Hematopoietic multipotent progenitor cell treated with erythropoietin and hydrocortisone succinate and interleukin-3 and kit ligand, for 17 days (in vitro differentiated cells): ENCODE measurements at places on chromosomes 3 and 15.

DNA sequence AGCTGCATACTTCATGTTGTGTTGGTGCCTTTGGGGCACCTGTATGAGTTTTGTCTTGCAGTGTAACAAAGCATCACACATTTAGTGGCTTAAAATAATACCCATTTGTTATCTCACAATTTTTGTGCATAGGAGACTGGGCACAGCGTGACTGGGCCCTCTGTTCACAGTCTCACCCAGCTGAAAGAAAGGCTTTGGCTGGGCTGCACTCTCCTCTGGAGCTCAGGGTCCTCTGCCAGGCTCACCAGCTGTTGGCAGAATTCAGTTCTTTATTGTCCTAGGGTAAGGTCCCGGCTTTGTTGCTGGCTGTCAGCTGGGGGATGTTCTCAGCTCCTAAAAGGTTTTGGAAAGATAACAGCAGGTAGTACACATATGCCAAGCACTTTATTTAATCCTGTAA lies 263.3 kb downstream of the CLSTN2 start:
- no peak for DNase-seq

- DNase-seq, result no peak
Observed at GRCh38 chr3:40660554-40660953, 135.8 kb downstream of the ZNF621 start.

GRCh38 chr3:126859415-126860246 lies 123.3 kb upstream of the PLXNA1 start:
- no peak for DNase-seq

DNA sequence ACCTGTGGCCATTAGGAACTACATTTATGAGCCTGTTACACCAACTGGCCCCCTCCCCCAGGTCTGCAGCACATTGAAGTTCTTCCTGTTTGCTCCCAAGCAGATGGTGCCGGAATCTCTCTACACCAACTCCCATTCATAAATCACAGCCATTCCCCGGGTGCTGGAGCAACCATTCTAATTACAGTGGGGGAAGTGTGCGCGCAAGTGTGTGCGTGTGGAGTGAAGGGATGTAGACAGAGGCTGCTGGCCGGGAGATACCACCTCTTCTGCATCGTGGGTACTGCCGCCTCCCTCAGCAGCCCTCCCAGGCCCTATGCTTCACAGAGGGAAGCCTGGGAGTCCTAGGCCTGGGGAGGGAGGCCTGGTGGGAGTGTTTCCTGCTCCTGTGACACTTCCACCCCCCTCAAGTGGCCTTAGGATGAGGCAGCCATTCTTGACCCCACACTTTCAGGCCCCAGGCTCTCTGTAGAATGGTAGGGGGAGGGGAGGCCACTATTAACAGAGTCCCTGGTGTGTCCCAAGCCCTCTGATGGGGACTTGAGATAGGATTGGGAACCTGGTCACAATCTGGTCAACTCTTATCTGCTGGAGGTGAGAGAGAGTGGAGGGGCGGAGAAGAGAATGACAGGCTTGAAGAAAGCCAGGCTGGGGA lies 69.1 kb downstream of the MAGEF1 start:
- no peak for DNase-seq

DNA sequence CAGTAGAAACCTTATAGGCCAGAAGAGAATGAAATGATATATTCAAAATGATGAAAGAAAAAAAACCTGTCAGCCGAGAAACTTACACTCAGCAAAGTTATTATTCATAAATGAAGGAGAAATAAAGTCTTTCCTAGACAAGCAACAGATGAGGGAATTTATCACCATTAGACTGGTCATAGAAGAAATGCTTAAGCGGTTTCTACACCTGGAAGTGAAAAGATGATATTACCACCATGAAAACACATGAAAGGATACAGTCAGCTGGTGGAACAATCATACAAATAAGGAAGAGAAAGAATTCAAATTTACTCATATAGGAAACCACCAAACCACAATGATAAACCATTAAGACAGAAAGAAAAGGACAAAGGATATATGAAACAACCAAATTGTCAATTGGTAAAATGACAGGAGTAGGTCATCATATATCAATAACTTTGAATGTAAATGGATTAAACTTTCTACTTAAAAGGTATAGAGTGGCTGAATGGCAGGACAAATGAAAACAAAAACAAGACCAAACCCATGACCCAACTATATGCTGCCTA lies 29.9 kb upstream of the PRR23C start:
- DNase-seq, result no peak

DNA sequence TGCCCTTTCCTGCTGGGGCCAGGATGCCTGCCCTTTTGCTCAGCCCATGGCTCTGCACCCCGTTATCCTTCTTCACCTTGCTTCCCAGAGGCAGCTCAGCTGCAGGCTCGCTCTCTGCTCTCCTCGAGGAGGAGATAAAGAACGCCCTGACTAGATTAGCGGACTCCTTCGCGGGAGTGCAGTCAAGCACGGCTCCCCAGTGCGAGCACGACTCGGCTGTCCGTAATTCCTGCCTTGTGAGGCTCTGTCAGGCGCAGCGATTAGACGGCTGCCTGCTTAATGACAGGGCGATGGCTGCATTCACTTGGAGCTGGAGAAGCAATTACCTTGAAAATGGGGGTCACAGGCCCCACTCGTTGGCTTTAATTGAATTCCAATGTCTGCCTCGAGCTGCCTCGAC lies 25.9 kb downstream of the TLE3 start:
- no peak for DNase-seq

GRCh38 chr3:138118612-138119422 lies 3.4 kb upstream of the DZIP1L start:
- peak; percentile 21 for DNase-seq

DNA sequence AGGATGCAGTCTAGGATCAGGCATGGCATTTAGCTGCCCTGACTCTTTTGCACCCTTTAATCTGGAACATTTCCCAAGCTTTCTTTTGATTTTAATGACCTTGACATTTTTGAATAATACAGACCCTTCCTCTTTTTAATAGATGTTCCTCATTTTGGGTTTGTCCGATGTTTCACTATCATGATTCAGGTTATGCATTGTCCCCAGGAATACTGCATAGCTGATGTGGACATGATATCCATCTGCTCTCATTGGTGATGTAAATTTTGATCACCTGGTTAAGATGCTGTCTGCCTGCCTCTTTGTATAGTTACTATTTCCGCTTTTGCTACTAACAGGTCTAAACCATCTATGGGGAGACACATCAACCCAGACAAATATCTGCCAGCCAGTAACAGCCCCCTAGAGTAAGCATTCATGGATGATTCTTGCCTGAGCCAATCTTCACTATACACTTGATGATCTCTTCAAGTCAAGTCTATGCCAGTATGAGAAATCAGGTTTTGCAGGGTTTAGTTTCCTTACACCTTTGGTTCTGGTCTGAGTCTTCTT lies 50.6 kb upstream of the ULK4 start:
- no peak for DNase-seq

- DNase-seq, result peak; percentile 42
Observed at GRCh38 chr3:185824051-185825005, 514 bp downstream of the IGF2BP2 start.

DNA sequence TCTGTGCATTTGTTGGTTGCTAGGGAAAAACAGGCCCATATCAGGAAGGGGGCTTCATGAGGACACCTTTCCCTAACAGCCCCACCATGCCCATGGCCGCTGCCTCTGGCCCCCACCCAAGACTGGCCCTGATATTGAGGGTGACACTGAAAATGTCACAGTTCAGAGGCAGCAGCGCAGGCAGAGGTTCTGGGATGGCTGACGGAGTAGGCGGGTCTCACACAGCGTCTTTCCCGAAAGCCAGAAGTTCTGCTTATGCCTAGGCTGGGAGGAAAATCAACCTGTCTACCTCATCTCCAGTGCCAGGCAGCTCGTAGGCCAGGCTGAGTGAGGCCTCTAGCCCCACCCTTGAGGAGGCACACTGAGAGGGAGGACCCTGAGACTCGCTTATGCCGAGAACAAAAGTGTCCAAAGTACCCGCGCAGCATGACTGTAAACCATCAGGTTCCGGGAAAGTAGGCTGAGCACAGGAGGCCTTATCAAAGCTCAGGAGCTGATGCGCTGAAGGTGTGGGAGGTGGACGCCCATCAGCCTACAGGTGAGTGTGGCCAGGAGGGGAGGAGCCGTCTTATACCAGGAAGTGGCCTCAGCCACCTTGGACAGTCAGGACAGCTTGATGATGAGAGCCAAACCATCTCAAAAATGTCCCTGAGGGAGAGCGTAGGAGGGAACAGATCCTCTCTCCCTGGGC lies 27.5 kb downstream of the GRAMD2A start:
- no peak for DNase-seq

DNA sequence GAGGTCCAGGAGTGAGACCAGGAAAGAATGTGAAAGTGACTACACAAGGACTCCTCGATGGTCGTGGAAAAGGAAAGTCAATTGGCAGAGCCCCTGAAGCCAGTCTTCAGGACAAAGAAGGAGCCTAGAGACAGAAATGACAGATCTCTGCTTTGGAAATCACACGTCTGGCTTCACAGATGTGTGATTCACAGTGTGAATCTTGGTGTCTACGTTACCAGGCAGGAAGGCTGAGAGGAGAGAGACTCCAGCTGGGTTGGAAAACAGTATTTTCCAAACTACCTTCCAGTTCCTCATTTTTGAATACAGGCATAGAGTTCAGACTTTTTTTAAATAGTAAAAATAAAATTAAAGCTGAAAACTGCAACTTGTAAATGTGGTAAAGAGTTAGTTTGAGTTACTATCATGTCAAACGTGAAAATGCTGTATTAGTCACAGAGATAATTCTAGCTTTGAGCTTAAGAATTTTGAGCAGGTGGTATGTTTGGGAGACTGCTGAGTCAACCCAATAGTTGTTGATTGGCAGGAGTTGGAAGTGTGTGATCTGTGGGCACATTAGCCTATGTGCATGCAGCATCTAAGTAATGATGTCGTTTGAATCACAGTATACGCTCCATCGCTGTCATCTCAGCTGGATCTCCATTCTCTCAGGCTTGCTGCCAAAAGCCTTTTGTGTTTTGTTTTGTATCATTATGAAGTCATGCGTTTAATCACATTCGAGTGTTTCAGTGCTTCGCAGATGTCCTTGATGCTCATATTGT lies 6.0 kb downstream of the CCR2 start:
- no peak for DNase-seq

DNA sequence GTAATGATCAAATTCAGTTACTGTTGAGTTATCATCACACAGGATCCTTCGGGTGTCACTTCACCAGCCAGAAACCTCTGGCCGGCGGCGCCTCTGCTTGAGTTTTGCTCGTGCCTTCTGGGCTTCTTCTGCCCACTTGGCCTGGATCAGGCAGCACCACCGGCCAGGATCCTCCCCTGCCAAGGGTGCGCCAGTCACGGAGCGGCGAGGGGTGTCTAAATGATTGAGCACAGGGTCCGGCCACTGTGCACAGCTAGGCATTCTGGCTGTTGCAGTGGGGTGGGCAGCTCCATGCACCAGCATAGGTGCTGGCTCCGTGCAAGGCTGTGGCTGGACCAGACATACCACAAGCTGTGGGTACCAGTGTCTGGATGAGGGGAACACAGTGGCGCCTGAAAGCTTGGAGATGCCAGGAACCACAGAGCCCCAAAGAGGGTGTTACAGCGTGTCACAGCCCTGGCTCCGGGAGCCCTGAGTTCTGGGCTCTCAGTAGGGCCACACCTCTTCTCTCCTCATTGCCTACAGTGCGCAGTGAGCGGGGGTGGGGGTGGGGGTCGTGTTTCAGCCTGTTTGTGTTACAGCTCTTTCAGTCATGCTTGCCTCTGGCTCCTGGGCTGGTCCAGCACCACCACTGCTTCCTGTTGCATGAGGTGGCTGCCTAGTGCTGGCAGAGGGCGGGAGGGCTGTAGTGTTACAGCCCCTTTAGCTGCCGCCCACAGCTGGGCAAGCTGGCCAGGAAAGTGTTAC lies 169.4 kb downstream of the FNDC3B start:
- DNase-seq, result no peak

DNA sequence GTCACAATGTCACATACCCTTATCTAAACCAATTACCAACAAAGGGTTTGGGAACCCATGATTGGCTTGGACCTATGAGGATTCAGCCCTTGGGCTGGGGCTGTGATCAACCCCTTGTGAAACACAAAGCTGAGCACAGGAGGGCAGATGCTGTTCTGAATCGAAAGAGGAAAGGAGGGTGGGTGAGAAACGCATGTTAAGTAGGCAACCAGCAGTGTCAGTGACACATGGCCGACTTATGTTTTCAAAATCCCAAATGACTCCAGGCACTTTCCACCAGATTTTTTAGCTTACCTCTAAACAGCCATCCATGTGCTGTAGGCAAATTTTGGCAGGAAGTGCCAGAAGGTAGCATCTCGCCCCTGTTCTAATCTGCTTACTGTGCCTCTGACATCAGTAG lies 34.1 kb upstream of the KLHL25 start:
- no peak for DNase-seq

GRCh38 chr15:38941399-38941953 lies 376.9 kb upstream of the RASGRP1 start:
- no peak for DNase-seq

DNA sequence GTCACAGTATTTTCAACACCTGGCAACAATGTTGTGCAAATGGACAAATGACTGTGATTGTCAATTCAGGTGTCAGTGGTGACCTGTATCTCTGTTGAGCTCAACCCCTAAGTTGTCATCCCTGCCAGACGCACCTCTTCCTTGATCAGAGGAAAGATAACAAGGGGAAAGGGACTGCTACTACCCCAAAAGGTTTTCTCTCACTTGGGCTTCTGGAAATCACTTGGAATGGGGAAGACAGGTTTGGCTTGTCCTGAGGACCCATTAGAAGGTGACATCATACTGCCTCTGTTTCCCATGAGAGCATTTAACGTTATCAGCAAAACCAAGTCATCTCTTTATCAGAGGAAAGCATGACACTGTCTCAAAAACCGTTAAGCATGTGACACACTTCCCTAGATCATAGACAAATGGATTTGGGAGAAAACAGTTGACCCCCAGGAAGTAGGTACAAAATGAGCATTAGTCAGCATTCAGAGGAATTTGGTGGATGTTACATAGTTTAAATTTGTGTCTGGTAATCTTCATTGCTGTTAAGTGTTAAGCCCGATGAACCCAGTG lies 769.5 kb downstream of the GRM7 start:
- no peak for DNase-seq

- DNase-seq, result no peak
Observed at GRCh38 chr3:72973031-72973723, 23.4 kb upstream of the PPP4R2 start.

- DNase-seq, result no peak
Observed at GRCh38 chr3:183439515-183439914, 11.1 kb upstream of the MCF2L2 start.

DNA sequence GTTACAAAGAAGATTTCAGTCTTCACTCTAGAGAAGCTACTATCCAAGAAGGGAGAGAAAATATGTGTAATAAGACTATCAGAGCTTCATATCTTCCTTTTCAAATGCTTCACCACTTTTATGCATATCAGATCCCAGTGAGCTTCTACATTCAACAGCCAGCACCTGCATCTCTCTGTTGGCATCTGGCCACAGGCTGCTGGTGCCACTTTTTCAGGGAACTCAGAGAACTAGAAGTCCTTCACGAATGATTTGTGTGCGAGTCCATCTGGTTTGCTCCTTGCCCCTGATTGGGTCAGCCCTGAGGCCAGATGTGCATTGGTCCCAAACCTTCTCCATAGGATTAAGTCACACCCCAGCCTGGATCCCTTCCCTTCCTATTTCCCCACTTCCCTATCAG lies 22.1 kb downstream of the SNTN start:
- DNase-seq, result no peak

- DNase-seq, result no peak
Observed at GRCh38 chr15:100703032-100703578, 100.7 kb downstream of the ASB7 start.

- no peak for DNase-seq
Observed at GRCh38 chr3:128335621-128336296, 130.9 kb downstream of the DNAJB8 start.
